ENCODE measurements at places on chromosomes 5 and 9. TPM values are rescaled to one million over a fixed set of nuclear protein-coding genes. Genes with fewer than 3 reads are reported as not detected.

GRCh38 chr9:28207657-28208056 is 634.4 kb upstream of the C9orf72 start:
- no peak overlapping the region for H3K27ac ChIP-seq
- no peaks in the 10 kb centered on the region for H3K4me1 ChIP-seq
- H3K36me3 ChIP-seq = no peaks in the 10 kb centered on the region
- H3K4me3 ChIP-seq = no peak overlapping the region
- no peaks in the 10 kb centered on the region for H3K27me3 ChIP-seq
- no peak for DNase-seq

GRCh38 chr9:137762414-137763061 is 115.0 kb upstream of the CACNA1B start:
- H3K27ac ChIP-seq = peak overlapping the region; percentile 58
- no peak for DNase-seq
- H3K27me3 ChIP-seq = no peaks in the 10 kb centered on the region

GRCh38 chr9:87342743-87343142 is 154.9 kb upstream of the DAPK1 start:
- no peak for DNase-seq
- no peaks in the 10 kb centered on the region for H3K36me3 ChIP-seq
- no peak overlapping the region for H3K4me3 ChIP-seq
- peaks cover 6% of the 10 kb centered on the region for H3K27me3 ChIP-seq

DNA sequence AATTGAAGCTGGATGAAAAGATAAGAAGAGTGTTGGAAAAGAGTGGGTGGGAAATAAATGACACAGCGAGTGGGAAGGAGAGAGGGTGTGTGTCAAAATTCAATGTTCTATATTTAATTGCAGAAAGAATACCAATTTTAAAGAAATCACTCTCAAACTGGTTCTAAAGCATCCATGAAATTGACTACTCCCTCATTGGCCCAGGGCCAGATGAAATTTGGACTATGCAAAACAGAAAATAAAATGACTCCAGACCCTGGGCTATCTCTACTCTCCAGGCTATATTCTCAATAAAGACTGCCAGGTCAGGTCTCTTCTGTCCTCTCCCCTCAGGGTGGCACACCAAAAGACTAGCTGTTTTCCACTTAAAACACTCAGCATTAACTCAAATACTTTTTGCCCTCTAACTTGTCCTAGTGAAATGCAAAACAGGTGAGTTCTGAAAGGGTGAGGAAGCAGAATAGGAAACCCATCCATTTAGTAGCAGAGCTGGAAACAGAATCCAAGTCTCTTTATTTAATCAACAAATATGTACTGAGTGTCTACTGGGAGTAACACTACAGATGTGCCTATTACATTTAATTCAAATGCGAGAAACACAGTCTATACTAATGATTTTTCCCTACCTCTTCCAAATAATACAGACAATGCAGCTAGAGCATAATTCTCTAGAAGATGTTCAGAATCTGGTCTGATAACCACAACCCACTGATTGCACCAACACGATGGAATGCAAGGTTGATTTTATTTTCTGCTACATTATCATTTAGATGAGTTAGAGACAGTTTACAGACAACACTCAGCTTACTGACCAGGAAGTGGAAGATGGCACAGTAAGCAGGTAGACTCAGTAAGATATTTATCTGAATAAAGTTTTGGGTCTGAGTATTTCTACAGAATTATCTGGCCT is 42.1 kb downstream of the EFCAB9 start:
- H3K4me3 ChIP-seq = no peak overlapping the region
- no peaks in the 10 kb centered on the region for H3K27me3 ChIP-seq
- DNase-seq = no peak
- no peaks in the 10 kb centered on the region for H3K36me3 ChIP-seq
- H3K27ac ChIP-seq = no peak overlapping the region

DNA sequence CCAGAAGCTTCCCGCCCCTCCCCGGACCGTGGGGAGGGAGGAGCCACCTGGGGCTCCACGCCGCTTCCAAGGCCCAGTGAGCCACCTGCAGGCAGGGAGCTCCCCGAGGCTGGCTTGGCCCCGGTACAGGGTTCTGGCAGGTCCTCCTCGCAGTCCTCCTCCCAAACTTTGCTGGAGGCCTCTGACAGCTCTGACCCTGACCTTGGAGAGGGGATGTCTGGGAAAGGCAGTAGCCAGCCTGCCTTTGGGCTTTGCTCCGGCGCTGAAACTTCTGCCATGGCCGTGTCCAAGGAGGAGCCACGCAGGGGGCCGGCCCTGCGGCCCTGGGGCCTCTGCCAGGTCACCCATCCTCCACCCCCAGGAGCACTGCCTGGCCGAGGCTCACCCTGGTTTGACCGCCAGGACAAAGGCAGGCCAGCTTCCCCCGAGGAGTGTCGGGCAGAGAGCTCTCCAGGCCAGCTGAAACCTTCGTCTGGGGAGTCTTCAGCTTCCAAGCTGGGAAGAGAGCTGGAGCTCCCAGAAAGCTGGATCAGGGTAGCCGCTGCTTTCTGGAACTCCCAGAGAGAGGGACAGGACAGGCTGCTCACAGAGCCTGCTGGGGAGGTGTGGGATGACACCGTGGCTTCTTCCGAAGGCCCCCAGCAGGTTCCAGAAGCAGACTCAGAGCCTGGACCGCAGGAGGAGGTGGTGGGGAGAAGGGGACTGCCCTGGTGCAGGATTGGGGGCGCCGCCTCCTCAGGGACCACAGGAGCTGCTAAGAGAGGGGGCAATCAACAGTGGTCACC is 9.0 kb upstream of the QSOX2 start:
- H3K4me1 ChIP-seq = no peaks in the 10 kb centered on the region
- DNase-seq = no peak
- H3K4me3 ChIP-seq = no peak overlapping the region
- H3K27ac ChIP-seq = no peak overlapping the region
- no peaks in the 10 kb centered on the region for H3K27me3 ChIP-seq
- H3K36me3 ChIP-seq = no peaks in the 10 kb centered on the region

GRCh38 chr5:3032513-3032912 is 281.0 kb upstream of the IRX2 start:
- DNase-seq = no peak
- no peaks in the 10 kb centered on the region for H3K4me1 ChIP-seq
- H3K27me3 ChIP-seq = no peaks in the 10 kb centered on the region
- no peak overlapping the region for H3K4me3 ChIP-seq
- no peak overlapping the region for H3K27ac ChIP-seq

GRCh38 chr5:134462761-134463160 is 51.1 kb upstream of the CDKN2AIPNL start:
- H3K27me3 ChIP-seq = no peaks in the 10 kb centered on the region
- DNase-seq = no peak
- no peak overlapping the region for H3K4me3 ChIP-seq
- H3K36me3 ChIP-seq = no peaks in the 10 kb centered on the region
- H3K27ac ChIP-seq = no peak overlapping the region
- peaks cover 15% of the 10 kb centered on the region for H3K4me1 ChIP-seq

DNA sequence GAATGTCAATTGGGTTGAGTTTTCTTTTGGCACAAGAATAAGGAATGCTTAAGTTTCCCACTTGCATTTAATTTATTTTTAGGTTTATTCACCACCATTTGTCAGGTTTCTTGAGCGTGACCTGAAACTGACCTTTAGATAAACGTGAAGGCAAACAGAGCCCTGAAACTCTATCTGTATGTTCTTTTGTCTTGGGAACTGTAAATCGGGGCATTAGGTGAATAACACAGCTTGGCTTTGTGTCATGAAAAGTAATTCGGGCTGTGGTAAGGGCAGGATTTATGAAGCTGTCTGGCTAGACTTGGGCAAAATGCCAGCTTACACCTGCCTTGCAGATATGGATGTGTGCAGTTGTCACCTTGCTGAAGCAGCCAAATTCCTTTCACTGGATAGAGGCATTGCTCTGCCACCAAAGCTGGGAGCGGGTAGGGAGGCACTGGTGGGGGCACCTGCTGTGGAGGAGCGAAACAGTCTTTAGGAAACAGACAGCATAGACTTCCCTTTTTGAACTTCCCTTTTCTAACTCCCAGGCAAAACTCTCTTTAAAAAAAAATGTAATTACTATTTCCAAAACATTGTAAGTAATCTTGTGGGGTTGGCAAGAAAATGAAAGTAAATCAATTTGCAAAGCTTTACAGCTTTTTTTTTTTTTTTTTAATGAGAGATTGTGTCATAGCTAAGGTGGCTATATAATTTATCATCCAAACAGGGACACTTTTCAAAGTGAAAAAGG is 545.2 kb downstream of the CSNK1G3 start:
- DNase-seq = no peak
- H3K4me3 ChIP-seq = no peak overlapping the region
- H3K27ac ChIP-seq = no peak overlapping the region
- H3K4me1 ChIP-seq = no peaks in the 10 kb centered on the region
- H3K27me3 ChIP-seq = no peaks in the 10 kb centered on the region

DNA sequence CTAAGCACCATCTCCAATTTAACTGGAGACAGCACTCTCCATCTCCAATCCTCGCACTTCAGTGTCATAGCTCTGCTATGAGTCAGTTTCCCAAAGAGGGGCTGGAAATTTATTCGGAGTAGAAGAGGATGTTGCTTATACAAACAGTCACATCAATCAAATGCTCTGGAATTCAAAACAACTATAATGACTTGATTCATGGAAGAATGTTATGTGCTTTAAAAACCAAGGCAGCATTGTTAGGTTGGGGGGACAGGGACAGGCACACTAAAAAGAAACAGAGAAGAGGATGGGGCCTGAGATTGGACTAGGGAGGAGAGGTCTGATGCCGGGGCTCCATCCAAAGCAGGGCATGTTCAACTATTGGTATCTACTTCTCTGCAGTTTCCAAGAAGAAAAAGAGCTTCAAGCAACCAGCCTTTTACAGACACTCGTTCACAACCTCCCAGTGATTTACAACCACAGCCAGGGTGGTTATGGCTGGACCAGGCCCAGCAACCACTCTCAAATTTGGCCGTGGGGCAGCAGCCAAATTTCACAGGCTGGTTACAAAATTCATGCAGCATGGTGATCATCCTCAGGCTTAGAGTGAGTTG is 117.5 kb upstream of the ZNF366 start:
- no peaks in the 10 kb centered on the region for H3K36me3 ChIP-seq
- peaks cover 3% of the 10 kb centered on the region for H3K27me3 ChIP-seq
- H3K27ac ChIP-seq = no peak overlapping the region

DNA sequence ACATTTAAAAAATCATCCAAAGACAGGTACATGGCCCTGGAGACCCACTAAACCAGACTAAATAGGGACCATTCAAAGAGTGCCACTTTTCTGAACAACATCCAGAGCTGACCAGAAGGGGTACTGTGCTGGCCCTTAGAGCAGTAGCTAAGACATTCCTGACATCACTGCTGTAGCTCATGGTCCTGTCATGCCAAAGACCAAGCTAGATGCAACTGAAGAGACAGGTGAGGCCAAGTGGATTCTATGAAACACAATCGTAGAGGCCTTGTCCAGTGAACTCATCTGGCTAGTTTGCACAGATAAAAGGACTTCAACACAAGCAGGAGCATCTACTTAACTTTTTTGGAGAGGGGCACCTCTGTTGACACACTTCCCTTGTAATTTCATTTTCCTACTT is 43.3 kb downstream of the G3BP1 start:
- H3K4me1 ChIP-seq = no peaks in the 10 kb centered on the region
- H3K36me3 ChIP-seq = peaks cover 30% of the 10 kb centered on the region
- DNase-seq = no peak
- no peak overlapping the region for H3K4me3 ChIP-seq

GRCh38 chr9:33351547-33351946 is 50.8 kb downstream of the AQP7 start:
- no peaks in the 10 kb centered on the region for H3K4me1 ChIP-seq
- no peak overlapping the region for H3K4me3 ChIP-seq
- H3K36me3 ChIP-seq = peaks cover 37% of the 10 kb centered on the region
- H3K27ac ChIP-seq = no peak overlapping the region

DNA sequence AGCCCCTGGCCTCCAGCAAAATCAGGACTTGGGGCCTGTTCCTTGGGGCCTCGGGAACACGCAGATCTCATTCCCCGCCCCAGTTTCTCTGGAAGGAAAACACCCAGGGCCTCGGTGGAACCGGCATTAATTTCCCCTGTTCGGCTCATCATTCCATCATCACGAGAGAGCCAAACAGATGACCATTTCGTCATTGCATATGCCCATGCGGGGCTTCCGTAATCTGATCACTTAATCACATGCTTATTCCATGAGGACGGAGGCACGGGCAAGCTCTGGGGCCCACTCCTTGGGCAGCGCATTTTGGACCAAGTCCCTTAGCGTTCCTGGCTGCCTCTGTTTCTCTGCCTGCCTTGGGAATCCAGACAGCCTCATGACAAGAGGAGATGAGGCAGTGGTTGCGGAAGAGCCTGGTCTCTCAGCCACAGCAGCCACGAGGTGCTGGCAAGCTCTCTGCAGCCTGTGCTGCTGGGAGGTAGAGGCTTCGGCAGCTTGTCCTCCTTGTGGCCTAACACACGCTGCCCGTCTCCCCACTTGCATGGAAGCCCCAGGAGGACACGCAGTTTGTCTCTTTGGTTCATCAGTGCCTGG is 65.0 kb upstream of the IER5L start:
- H3K4me1 ChIP-seq = peaks cover 6% of the 10 kb centered on the region
- no peaks in the 10 kb centered on the region for H3K36me3 ChIP-seq
- H3K27ac ChIP-seq = no peak overlapping the region
- H3K4me3 ChIP-seq = no peak overlapping the region
- DNase-seq = no peak

DNA sequence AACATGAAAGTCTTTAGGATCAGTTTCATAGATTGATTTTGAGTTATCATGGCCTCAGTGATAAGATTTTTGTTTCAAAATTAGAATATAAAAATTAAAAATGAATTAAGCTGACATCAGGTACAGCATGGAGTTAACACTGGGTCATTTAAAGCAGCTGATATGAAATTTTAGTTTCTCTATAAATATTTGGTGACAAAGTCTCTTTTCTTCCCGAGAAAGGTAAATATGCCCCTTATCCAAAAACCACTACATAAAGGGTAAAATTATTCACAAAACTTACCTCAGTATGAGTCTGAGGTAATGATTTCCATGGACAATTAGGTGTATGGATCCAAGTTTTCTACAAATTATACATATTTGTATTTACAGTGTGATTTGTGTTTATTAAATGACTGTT is 121.5 kb upstream of the PJA2 start:
- no peaks in the 10 kb centered on the region for H3K4me1 ChIP-seq
- H3K27ac ChIP-seq = no peak overlapping the region
- no peaks in the 10 kb centered on the region for H3K36me3 ChIP-seq
- H3K27me3 ChIP-seq = peaks cover 3% of the 10 kb centered on the region

DNA sequence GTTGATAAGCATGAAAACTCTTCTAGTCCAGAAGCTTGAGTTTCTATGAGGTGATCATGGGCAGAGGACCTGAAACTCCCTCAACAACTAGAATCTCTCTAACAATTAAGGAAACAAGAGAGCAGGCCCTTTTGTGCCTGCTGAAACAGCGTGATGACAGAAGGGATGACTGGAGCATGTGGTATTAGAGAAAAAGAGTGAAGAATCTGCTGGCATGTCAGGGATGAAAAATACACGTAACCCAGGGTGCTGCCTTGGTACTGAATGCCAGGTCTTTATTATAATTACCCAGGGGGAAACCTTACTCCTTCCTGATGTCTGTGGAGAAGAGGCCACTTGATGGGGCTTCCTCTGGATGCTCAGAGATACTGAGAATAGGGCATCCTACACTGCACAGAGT is 167.8 kb downstream of the CRB2 start:
- no peaks in the 10 kb centered on the region for H3K36me3 ChIP-seq
- no peaks in the 10 kb centered on the region for H3K27me3 ChIP-seq
- no peak overlapping the region for H3K4me3 ChIP-seq
- H3K27ac ChIP-seq = no peak overlapping the region

Gene KLHL3
- 24.4 TPM for total RNA-seq

Gene TAF11L5
- not detected for total RNA-seq

Gene IFNA2
- not detected for total RNA-seq

Gene C5orf52
- total RNA-seq = not detected

Gene DRD1
- total RNA-seq = not detected

Gene SETD9
- total RNA-seq = 3.1 TPM

Gene QRFP
- not detected for total RNA-seq

Gene PCSK1
- not detected for total RNA-seq

Gene ANKRD34B
- total RNA-seq = not detected

All from CD4-positive, CD25-positive, alpha-beta regulatory T cell (primary cell).